ENCODE measurements at places on chromosomes 5 and 9.

DNA sequence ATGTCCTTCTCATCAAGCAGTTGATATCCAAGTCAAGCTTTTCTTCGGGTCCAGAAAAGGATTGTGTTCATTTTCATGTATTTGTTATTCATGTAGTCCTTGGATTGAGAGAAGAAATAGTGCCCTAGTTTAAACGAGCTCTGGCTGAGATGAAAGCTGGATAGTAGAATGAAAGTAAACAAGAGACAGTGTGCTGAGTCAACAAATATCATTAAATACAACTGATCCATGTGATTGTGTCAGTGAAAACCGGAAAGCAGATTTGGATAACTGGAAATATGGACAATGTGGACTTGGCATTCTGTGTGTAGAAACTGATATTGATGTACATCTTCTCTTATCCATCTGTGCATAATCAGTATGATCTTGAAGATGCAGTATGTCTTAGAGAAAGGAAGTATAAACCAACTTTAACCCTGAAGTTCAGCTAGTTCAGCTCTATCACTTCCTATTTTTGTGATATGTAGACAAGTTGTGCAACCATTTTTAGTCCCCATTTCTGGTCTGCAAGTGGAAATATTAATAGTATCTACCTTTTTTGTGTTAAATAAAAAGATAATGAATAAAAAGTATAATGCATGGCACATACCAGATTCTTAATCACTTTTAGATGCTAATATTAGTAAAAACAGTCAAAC, 4.4 kb downstream of the MUSK start:
- DNase-seq, result no peak

DNA sequence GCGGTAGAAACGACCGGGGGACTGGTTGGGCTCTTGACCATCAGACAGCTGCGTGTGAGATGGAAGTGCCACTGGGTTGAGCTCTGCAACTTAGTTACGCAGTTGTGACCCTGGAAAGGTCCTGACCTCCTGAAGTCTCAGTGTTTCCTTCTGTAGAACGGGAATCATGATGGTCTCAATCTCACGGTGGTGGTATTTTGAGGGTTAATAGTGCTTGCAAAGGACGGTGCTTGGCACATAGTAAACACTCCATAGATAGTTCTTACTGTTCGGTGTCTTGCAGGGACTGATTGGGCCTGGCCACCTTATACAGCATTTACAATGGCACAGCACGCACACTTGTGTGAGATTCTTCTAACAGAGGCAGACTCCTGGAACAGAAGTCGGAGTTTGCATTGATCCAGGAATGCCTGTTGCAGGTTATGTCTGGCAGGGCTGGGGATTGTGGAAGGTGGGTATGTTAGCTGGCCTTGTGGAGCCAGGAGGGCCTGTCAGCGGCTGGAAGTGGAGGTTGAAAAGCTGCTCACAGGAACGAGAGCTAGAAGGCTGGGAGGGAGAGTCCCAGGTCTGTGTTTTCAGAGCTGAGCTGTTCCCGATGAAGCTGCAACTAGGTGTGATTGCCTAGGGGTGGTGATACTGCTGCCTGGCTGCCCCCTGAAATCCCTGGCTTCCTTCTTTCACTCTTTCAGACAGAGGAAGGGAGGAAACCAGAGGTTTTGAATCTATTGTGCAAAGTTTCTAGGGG, 962 bp upstream of the TXN start:
- DNase-seq, result peak; percentile 28

DNA sequence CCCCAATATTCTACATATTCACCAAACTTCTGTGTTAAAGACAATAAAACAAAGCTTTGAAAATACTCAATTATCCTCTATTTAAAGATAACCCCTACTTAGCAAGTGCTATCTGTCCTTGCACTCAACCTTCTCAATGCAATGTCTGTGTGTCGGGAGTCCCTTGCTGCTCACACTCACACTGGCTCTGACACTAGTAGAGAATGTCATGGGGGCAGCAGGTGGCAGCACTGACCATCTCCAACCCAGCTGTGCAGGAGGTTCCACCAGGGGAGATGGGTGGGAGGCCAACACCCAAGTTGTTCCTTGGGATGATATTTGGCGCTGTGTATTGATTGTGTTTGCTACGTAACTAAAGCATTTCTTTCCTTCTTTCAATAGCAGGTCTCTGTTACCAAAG, 59.4 kb upstream of the SIMC1 start:
- DNase-seq, result no peak

- no peak for DNase-seq
Observed at GRCh38 chr9:76980566-76980965, 38.9 kb upstream of the FOXB2 start.

DNA sequence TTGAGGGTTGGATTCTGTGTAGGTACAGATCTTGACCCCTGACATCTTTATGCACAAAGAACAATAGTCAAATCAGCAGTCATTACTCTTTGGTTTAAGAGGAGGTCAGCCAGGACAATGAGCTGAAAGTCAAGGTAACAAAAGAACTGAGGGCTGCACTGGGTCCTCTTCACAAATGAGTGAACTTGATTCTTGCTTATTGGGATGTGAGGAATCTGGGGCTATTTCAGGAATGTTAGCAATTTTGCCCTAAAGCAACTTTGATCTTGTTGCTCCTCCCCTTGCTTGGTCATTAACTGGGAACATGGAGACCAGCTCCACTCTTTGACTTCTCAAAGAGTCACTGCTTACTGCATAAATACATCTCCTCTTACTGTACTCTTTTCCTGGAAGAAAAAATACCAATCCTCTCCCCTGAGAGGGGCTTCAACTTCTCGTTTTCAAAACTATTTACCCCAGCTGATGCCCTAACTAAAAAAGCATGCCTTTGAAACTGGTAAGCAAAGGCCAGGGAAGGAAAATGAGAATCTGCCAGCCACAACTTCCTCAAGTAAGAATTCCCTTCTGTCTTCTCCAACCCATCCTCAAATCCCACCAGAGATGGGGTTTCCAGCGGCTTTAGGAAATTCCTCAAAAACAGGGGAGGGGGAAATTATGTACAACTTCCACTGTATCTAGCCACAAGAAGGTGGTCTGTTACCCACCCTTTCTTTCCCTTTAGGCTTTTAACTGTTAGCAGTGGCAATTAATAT, 368.3 kb downstream of the ENC1 start:
- no peak for DNase-seq

DNA sequence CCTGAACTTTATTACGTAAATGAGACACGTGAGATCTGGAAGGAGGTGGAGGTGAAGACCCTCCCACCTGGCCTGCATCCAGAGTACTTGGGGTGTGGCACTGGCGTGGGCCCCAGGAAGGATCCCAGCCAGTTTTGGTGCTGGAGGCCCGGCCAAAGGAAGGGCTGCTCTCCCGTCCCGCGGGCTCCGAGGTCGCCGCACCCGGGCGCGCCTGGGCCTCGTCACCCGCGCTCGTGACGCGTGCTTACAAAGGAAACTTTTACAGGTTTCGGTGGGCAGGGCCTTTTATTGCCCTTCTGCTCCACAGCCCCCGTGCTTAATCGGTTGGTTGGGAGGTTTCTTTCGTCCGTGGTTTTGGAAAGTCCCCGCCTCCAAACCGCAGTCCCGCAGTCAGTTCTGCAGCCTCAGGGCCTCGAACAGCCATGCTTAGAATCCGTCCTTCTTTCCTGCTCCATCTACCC, 29.2 kb downstream of the CDKN2A start:
- DNase-seq, result peak; percentile 66

GRCh38 chr5:154916874-154917273, 21.1 kb downstream of the GEMIN5 start:
- DNase-seq, result no peak

- DNase-seq, result no peak
Observed at GRCh38 chr5:123094237-123094918, 5.3 kb downstream of the PRDM6 start.

GRCh38 chr5:171845040-171845630, 59.5 kb downstream of the SMIM23 start:
- DNase-seq, result no peak

- no peak for DNase-seq
Observed at GRCh38 chr5:148224117-148224742, 14.1 kb upstream of the MARCOL start.

DNA sequence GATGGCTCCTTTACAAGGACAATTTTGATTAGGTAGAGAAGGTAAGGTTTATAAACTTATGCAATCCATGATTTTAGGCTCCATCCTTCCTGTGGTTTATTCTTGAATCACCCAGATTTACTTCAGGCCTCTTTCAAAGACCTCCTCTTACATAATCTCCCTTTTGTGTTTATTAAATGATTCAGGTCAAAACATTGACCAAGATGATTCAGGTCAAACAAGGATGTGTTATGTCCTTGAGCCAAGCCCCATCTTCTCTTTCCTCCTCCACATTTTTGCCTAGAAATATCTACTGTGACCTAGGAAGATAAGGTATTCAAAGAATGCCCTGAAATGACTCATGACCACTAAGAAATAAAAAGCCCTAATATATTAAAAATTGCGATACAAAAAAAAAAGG, 31.8 kb upstream of the TLR4 start:
- no peak for DNase-seq

DNA sequence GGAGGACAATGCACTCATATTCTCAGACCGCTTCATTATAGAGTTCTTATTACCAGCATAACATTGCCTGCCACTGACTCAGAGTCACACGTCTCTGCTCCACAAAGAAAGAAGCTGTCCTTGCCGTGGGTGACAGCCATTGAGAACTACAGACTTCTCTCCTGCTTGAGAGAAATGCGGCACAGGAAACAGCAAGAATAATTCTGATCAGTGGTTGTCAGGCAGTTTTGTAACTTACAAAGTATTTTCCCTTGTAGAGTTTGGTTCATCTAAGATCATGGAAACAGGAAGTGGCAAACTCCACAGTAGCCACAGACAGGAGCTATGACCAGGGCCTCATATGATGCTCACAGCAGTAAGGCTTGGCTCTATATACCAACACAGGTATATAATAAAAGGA, 47.0 kb downstream of the KCNV2 start:
- no peak for DNase-seq

- no peak for DNase-seq
Observed at GRCh38 chr5:125377141-125377540, 630.7 kb upstream of the ZNF608 start.

- no peak for DNase-seq
Observed at GRCh38 chr9:76545191-76545590, 86.2 kb downstream of the GCNT1 start.

- no peak for DNase-seq
Observed at GRCh38 chr5:126544087-126544740, 50.8 kb downstream of the ALDH7A1 start.
